ENCODE measurements at places on chromosomes 12 and 14.

DNA sequence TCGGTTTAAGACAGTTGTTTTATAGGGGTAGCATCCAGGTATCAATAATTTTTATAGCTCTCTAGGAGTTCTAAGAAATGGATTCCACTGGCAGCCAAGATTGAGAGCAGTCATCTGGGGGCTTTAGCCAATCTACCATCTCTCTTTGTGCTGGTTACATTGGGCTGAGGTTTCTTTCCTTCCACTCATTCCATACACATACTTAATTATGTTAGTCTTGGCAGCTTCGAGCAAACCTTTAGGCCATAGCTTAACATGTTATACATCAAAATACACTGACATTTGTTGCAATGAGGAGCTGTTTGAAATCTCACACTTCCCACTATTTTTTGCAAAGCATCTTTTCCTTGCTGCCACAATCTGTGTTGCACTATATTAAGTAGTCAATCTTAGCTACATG lies 63.1 kb downstream of the ARMH4 start:
- no peak for DNase-seq

DNA sequence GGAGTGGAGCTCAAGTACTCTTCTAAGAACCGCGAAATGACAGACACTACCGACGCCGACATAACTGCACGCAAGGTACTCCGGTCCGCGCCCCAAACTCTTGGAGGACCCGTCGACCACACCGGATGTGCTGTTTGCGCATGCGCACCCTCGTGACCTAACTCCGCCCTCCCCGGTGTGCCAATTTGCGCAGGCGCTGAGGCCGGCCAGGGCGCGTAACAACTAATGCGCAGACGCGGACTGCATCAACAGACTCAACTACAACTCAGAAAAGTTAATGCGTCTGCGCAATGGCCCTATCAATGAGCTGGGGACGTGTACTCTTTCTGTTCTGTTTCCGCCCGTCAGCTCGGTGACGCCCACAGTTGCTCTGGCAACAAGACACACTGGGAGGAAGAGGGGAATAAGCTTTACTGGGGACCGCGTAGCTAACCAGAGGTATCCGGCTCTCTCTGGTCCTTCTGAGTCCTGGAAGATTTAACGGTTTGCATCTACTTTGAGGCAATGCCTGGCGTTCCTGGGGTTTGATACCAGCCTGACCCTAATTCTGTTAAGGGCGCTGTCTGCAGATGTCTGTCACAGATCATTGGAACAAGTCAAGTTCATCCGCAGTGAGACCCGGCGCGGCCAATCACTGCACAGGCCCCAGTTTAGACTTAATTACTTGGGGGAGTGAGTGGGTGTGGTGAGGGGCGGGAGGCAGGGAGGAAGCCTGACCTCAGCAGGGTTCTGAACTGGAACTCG lies at the start of gene DAD1:
Gene DAD1 (minus strand): TSS at position 129 of the 744 bp plus-strand sequence. CDS start 67 bp downstream, at position 62.
- DNase-seq, result peak; percentile 98

GRCh38 chr14:63632932-63633514 lies 8.6 kb downstream of the WDR89 start:
- peak; percentile 61 for DNase-seq

DNA sequence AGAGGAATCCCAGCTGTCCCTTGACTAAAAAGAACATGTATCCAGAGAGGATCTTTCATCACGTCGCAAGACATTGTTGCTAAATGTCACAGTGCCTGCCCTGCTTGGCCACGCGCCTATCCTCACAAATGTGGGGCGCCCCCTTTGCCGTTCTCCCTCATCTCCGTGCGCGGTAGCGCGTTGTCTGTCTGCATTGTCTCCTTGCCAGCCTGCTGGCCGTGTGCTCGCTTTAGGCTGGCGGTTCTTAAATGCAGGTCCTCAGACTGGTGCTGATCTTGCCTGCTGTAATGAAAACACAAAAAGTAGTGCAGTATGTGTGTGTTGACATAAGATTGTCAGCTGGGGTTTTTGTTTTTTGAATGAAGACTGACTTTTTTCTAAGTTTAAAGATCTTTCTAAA lies 198.2 kb upstream of the RGS6 start:
- no peak for DNase-seq

DNA sequence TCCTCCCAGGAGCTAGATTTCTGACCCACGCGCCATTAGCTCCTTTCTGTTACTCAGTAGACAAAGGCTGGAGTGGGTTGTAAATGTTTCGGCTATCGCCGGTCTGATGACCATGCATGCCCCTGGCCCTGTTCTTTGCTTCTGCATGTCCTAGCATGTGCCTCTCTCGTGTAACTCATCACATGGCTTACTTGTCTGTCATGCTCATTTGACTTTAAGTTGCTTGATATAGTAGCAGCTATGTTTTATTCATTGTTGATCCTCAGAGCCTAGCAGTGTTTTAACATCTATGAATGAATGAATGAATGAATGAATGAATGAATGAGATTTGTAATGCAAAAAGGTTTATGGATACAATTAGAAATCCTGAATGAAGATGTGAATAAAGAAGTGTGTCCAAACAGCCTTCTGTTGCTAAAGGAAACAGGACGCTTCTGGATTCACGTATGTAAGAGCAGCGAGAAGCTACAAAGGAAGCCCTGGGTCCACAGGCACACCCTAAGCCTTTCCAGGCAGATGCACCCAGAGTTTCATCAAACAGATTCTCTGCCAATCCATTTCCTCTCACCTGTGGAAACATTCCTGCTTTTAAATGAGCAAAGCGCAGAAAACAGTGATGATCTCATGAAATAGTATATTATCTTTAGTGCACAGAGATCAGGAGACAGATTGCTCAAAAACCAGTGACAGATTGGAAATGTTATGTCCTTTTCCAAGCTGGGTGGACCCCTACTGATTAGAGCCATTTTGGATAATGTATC lies 3.4 kb downstream of the GSG1 start:
- DNase-seq, result no peak

GRCh38 chr14:72544615-72545387 lies 349.1 kb downstream of the DPF3 start:
- DNase-seq, result no peak

DNA sequence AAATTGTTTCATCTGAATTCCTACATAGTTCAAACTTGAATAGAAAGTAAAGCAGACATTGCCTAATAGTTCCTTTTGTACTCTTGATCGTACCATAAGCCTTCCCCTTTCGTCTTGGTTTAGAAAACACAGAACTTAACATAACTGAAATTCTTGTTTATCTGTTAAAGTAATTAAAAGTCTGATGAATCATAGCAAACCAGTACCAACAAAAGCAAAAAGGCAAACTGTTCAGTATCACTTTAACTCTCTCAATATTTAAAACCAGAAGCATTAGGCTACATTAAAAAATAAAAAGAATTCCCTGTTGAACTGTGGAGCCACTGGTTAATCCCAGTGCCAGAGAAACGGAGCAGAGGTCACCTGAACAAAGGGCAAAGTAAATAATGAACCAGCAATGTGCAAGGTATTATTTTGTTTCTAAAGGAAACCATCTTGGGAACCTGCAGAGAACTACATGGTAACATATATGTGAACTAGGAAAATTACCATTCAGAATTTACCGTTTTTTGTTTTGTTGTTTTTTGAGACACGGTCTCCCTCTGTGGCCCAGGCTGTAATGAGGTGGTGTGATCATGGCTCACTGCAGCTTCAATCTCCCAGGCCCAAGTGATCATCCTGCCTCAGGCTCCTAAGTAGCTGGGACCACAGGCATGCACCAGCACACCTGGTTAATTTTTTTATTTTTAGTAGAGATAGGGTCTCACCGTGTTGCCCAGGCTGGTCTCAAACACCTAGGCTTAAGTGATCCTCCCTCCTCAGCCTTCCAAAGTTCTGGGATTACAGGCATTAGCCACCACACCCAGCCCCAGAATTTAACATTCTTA lies 17.1 kb upstream of the HIGD1C start:
- DNase-seq, result peak; percentile 37

GRCh38 chr14:52064174-52064573 lies 4.7 kb downstream of the NID2 start:
- no peak for DNase-seq

DNA sequence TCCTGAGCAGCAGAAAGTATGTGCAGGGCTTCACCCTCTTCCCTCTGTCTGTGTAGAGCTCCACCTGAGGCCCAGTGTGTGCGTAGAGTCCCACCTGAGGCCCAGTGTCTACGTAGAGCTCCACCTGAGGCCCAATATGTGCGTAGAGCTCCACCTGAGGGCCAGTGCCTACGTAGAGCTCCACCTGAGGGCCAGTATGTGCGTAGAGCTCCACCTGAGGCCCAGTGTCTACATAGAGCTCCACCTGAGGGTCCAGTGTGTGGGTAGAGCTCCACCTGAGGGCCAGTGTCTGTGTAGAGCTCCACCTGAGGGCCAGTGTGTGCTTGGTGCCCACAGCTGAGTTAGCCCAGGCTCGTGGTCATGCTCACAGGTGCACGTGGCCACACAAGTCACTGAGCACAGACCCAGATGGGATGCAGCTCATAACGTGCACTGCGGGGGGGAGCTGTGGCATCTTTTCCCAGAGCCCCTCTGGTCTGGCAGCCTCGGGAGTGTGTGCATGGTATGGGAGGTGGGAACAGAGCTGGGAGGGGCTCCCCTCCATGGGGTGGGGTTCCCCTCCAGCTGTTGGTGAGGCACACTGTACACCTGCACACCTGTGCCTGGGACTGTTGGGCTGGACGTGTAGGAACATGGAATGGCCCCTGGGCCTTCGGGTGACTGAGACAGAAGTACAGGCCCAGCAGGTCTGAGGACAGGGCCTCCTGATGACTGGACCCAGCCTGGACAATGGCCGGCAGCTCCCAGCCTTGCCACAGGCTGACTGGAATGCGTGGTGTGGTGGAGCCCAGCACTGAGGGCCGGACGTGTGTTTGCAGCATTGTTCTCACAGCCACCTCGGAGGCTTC lies 20.1 kb downstream of the PACS2 start:
- no peak for DNase-seq

- DNase-seq, result no peak
Observed at GRCh38 chr12:6386038-6386437, 2.1 kb downstream of the LTBR start.

DNA sequence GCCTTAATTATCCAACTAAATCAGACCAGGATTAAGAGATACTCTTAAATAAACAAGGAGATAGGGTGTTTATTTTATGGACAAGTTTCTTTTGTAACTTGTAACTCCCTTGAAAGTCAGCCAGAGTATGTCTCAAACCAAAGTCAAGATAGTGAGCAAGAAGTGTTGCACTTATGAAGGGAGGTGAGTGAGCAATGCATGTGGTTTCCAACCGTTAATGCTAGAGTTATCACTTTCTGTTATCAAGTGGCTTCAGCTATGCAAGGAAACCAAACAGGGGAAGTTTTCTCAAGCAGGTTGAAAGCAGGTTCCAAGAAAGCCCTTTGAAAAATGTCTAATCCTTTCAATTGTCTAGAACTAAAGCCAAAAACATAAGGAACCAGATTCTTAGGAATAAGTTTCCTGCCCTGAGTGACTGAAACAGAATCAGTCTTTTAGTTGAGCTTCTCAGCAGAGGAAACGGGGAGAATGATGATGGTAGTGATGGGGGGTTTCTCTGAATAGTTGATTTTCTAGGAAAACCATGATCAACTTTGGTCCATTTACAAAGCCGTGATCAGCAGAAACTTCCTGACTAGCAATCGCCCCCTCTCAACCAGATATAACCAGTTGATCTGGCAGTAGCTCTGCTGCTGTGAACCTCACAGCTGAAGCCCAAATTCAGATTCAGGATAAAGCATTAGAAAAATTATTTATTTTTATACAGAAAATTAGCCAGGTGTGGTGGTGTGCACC lies 128.4 kb downstream of the DAD1 start:
- DNase-seq, result peak; percentile 31

- DNase-seq, result no peak
Observed at GRCh38 chr14:50667996-50668825, at the start of gene SAV1. SAV1 (minus strand) TSS chr14:50668306; CDS start chr14:50667967, 339 bp downstream.

DNA sequence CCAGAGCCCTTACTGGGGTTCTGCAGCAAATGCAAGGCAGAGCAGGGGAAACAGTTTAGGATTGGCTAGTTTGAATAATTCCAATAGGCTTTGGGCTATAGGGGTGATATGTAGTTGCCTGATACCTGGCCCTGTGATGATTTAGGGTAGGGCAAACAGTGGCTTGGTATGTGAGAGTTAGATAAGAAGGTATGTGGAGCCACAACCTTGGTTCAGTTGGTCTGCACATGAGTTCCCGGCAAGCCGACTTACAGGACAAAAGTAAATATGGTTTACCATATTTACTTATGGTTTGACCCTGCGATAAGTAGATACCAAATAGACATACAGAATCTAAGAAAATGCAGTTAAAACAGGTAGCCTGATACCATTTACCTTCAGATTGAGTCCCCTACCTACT lies 8.3 kb upstream of the CAPRIN2 start:
- no peak for DNase-seq

GRCh38 chr12:107580750-107581618 lies 104.6 kb upstream of the PWP1 start:
- DNase-seq, result no peak
